Bronchial epithelial cell (primary cell): ENCODE measurements at places on chromosomes 5 and 9.
A peak's percentile ranks its signal among the peaks of the same experiment; 100 is the strongest.

GRCh38 chr5:116944183-116944582 lies 369.6 kb upstream of the SEMA6A start:
- no peak for DNase-seq

GRCh38 chr5:72584466-72584865 lies 77.3 kb upstream of the ZNF366 start:
- no peak for DNase-seq

- DNase-seq, result no peak
These were observed 6.1 kb downstream of the ST6GALNAC4 start for GRCh38 chr9:127910613-127911205.

- DNase-seq, result peak; percentile 48
These were observed 255.5 kb downstream of the PDE4D start for GRCh38 chr5:59637884-59638580.

DNA sequence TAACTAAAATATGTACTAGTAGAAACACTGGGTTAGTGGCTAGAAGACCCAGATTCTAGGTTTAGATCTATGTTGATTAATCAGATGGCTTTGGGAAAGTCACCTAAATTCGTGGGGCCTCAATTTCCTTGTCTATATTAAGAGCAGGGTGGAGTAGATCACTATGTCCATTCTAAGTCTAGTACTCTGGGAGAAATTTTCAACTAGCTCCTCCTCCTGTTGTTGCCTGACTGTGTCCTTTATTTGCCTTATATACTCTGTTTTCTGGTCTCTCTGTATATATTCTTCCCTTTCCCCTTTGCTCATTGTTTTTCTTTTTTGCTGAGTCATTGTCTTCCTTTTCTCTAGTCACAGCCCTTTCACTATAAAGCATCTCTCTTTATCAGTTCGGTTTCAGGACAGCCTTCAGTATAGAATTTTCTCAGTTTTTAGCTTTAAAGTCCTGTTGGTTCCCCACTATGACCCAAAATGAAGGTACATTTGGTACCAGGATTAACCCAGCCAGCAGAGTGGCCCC lies 44.5 kb upstream of the CDH6 start:
- no peak for DNase-seq
